ENCODE measurements at places on chromosomes 3 and 15. TPM values are rescaled to one million over a fixed set of nuclear protein-coding genes. Genes with fewer than 3 reads are reported as not detected.

Gene GLCE
- total RNA-seq: 158 TPM

Gene GOLGA8S
- 0.06 TPM for total RNA-seq

Gene TMEM108
- total RNA-seq: 0.53 TPM

Gene CCR8
- not detected for total RNA-seq

Measured in glomerular endothelial cell (primary cell).